ENCODE measurements at places on chromosomes 1 and 21. TPM values are rescaled to one million over a fixed set of nuclear protein-coding genes. Genes with fewer than 3 reads are reported as not detected.

- no peak for DNase-seq
Measured at GRCh38 chr1:223535319-223535718, 130.2 kb downstream of the CAPN8 start.

GRCh38 chr1:3473381-3473844 lies 18.9 kb downstream of the ARHGEF16 start:
- DNase-seq, result no peak

DNA sequence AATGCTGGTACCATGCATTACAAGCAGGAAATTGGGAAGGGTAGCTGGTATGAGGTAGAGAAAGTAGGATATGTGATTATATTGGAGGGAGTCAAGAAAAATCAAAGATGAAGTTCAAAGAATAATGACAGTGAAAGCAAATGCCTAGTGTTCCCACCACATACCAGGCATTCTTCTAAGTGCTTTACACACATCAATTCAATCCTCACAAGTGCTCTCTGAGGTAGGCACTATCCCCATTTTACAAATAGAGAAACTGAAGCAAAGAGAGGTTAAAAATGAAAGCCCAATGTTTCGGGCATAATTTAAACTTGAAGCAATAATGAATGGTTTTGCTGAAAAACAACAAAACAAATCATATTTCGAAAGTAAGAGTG lies 40.1 kb upstream of the MCOLN3 start:
- DNase-seq, result no peak

- DNase-seq, result peak; percentile 82
Measured at GRCh38 chr1:177650947-177651346, 318.9 kb downstream of the SEC16B start.

- no peak for DNase-seq
Measured at GRCh38 chr1:162976628-162977027, 92.5 kb upstream of the RGS4 start.

DNA sequence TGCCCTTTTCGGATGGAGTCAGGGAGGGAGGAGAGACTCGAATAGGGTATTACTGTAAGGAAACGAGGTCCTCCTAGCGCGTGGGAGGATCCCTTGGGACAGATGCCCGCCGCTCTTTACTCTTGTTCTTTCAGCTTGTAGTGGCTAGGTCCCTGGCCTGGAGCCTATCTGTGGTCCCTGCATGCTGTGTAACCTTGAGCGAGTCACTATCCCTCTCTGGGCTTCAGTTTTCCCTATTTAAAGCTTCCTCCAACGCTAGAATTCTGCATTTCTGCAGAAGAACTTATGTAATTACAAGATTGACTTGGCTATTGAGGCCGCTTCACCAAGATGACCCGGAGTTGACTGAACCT lies 744 bp downstream of the MIER1 start:
- DNase-seq, result no peak

LRRC53 gene
- 0.04 TPM for polyA plus RNA-seq

All from renal pelvis (tissue), 12 donors.